Omental fat pad (tissue), 4 donors: ENCODE measurements at places on chromosomes 7 and 10. TPM values are rescaled to one million over a fixed set of nuclear protein-coding genes. Genes with fewer than 3 reads are reported as not detected.

Gene MRPL43
- total RNA-seq = 59.7 TPM

Gene RNF148
- total RNA-seq = 1.4 TPM

Gene RPEL1
- not detected for total RNA-seq

Gene METTL27
- total RNA-seq = 5.7 TPM

Gene KLLN
- total RNA-seq = 1.9 TPM
